Chondrocyte (in vitro differentiated cells): ENCODE measurements at places on chromosomes 3 and 15. TPM values are rescaled to one million over a fixed set of nuclear protein-coding genes. Genes with fewer than 3 reads are reported as not detected.

DNA sequence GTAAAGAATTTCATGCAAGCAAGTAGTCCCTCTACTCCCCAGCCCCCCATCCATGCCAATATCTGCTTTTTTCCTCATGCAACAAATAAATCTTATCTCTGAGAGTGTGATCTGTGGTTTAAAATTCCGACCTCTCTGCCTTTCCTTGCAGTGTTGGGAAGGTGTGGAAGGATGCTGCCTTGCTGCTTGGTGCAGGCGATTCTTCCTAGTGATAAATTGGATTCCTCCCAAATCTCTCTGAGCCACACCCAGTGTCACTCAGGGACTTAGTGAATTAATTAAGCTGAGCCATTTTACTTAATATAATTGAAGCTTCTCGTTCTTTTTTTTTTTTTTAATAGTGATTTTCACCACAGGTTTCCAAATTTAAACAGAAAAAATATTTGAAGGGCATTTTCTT is 3.4 kb downstream of the GAP43 start:
- no peak for DNase-seq

WNT5A gene
- total RNA-seq: 11.1 to 24.5 TPM (median 11.6 TPM) in 3 replicates

DNA sequence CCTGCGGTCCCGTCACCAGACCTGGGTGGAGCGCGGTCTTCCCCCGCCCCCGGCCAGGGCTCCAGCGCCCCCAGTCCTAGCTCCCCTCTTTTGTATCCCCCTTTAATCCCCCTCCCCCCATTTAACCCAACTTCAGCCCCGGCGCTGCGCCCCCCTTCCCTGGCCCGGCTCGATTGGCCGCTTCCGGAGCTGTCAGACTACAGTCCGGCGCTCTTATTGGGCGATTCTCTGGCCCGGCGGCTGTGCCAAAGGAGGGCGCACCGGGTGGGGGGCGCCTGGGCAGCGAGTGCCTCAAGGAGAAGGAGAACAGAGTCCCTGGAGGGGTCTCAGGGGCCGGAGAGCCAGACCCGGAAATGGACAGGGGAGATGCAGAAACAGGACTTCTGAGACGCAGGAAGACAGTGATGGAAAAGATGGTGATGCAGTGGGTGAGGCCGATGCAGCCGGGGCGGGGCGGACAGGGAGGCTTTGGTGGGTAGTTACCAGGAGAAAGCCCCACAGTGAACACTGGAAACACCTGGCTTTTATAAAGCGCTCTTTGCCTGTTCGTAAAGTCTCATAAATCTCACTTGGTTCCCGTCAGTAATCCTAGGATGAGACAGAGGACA is 1.2 kb upstream of the ADCY5 start:
- DNase-seq: no peak

DNA sequence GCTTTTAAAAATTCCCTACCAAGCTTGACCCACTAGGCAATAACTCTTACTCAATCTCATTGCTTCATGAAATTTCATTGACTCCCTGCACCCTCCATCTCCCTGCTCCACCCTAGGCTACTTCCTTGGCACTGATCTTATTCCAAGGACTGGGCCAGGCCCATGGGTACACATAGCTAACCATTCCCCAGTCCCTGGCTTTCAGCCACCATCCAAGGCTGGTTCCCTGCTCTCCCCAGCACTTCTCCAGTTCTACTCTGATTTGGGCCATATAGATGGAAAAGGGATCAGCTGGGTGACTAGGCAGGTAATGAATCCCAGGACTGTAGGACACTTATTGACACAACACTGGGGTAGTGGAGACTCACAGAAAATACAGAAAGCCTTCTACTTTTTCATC is 88.1 kb upstream of the NEO1 start:
- DNase-seq: no peak

DNA sequence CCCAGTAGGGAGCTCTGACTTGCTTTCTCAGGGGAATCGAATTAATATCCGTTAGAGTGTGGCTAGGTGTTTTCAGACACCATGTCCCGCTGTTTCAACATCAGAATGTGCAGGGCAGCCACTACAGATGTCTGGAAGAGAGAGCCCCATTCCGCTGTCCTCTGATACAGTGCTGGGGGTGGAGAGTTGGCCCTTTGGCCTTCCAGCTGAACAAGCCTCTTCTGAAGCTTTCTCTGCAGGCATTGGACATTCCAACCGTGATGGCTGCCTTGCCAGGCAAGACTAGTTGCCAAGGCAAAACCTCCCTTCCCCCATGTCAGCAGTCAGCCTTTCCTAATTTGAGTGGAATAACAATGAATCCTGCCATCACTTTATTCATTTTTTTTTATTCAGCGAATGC is 1.5 kb downstream of the FAH start:
- no peak for DNase-seq

DNA sequence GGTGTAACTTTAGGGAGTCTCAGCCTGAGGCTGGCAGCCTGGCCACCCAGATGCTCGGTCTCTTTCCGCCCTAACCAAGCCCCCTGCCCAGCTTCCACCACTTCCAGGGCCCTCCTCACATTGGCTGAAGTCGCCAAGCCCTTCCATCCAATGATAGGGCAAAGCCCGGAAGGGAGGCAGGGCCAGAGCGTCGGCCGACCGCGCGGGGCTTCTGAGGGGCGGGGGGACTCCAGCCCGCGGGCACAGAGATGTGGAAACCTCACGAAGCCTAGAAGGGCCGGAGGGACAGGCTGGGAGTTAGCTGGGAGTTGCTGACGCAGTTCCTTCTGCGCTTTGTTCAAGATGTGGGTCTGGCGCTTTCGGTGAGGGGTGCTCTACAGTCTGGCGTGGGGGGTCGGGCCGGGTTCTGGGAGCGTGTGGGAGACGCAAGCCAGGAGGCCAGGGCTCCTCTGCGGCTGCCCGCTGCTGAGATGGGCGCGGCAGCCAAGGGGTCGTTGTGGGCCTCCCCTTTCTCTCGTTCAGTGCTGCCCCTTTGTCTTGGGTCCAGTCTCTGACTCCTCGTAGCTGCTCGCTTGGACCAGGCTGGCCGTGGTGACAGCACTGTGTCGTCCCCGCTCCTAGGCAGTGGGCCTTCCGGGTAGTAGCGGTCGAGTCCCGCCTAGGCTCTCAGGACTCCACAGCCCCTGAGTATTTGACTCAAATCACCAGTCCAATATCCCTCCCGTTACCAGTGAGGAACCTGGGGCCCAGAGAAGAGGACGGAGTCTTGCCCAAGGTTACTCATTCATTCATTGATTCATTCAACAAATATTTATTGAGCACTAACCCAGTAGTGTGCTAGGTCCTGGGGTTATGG is at the start of gene ZNF660:
ZNF660 (plus strand) TSS at position 319 of the 856 bp plus-strand sequence. CDS start 9,230 bp downstream, outside the sequence.
- DNase-seq: no peak

- no peak for DNase-seq
Observed at GRCh38 chr3:186110975-186111974, 2.4 kb upstream of the ETV5 start.

DNA sequence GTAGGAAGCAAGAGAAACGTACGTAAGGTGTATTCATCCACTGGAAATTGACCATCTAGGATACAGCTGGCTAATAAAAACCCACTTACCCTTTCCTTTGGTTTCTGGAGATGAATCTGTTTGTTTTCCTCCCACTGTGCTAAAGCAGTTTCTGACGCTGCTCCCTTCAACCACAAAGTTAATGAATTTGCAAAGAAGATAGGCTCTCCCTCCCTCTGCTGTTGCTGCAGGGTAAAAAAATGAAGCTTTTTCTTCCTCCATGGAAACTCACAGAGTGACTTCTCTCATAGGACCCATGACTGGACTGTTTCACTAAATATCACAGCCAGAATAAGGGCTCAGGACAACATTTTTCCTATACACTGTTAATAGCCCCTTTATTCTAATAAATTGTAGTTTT is 172.1 kb upstream of the LRRN1 start:
- DNase-seq: no peak

GRCh38 chr3:74643636-74644035 is 29.2 kb upstream of the CNTN3 start:
- no peak for DNase-seq

GRCh38 chr15:73425510-73425909 is 17.5 kb upstream of the REC114 start:
- no peak for DNase-seq

DNA sequence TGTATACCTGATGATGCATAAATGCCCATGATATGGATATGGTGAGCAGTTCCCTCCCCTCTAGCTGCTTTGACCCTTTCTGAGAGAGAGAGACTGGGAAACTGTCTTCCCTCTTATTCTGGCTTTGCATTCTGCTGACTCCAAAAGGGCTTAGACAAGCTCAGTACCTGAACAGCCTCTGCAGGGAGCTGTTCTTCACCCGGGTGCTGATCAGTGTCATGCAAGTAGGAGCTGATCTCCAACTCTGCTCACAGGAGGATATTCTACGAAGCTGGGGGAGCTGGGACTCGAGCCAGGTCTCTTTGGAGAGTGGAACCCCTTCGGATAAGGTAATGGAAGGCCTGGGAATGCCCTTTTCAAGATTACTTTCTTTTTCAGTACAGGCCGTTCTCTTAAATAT is 237.1 kb downstream of the RYR3 start:
- no peak for DNase-seq

GRCh38 chr3:36540888-36541518 is 160.7 kb downstream of the STAC start:
- DNase-seq: no peak

GRCh38 chr15:79154483-79155135 is 64.0 kb upstream of the RASGRF1 start:
- no peak for DNase-seq

RTP3 gene
- not detected in 3 replicates for total RNA-seq

SKOR1 gene
- total RNA-seq: 0.15 to 0.27 TPM (median 0.22 TPM) in 3 replicates

DNA sequence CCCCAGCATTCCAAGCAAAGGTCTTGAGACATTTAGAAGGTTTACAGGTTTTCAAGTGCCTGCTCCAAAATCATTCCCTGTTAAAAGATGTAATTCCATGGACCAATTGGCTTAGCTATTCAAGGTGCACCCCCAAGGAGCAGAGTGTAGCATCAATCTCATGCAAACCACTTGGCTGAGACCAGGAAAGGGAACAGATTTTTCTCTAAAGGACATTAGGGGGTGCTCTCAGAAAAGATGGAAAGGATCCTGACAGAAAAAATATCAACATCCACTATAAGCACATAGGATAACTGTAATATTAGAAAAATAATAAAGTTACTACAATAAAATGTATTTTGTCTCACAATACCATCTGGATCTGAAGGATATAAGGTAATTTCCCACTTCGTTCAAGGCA is 328.0 kb upstream of the CDIN1 start:
- no peak for DNase-seq

DNAH12 gene
- total RNA-seq: 0.02 to 0.29 TPM (median 0.15 TPM) in 3 replicates

DNA sequence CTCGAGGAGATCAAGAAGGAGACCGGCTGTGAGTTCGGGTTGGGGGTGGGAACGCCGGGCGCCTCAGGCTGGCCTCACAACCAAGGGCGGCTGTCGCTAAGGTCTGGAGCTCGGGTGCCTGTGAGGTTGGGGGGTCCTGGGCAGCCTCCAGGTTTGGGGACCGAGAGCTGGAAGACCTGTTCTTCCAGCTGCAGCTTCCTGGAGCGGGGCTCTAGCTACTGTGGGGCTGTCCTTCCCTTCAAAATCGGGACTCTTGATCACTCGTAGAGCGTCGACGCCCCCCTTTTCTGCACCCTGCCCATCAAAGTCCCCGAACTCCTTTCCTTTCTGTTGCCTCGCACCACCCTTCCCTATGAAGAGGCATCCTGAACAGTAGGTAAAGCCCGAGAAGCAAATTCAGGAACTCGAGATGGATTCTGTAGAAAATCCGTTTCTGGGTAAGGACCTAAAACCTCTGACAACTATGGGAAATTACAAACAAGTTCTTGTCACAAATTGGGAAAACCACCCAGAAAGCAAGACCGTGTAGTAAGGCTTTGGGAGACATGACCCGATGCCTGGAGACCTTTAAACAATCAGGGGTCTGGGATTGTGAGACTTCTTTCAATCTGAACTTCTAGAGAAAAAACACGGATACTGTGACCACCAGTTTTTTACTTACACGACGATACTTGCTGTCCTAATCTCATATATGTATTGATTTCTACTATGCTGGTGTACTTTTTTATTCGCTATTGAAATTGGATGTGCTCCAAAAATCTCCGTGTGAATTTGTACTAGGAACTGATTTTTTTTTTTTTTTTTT is 556 bp downstream of the CHP1 start:
- no peak for DNase-seq

CCNB2 gene
- total RNA-seq: 5.3 to 10.4 TPM (median 9.7 TPM) in 3 replicates

DNA sequence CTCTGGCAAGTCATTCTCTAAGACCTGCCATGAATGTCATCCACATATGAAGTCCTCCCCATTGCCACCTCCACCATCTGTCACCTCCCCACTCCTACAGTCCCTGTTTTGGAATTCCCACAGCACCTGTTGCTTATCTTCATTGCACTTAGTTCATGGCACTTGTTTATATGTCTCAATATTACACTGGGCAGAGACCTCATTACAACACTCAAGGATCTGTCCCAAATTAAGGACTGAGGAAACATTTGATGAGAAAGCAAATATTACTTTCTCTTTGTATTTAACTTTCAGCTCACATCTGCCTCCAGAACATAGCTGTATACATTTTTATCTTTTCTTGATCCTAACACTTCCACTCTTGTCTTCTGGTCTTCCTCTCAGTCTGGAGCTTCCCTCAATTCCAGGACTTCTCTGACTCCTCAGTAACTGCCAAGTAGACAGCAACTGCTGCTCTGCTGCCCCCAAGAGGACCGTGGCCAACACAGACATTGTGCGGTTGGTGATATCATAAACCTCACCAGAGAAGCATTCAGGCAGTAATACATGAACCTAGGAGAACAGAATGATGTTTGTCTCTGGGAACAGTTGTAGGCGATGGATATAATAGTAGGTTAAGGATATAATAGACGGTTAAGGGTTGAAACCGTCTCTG is 45.0 kb upstream of the FGF12 start:
- DNase-seq: no peak

- DNase-seq: no peak
Observed at GRCh38 chr3:64358176-64358575, 132.9 kb upstream of the PRICKLE2 start.
